Kidney (tissue), 22 donors: ENCODE measurements at places on chromosomes 1 and 21. TPM values are rescaled to one million over a fixed set of nuclear protein-coding genes. Genes with fewer than 3 reads are reported as not detected.

The DISP3 gene
- total RNA-seq = 0.19 TPM

The LAD1 gene
- 72.6 TPM for total RNA-seq

- DNase-seq = peak; percentile 36
Observed at GRCh38 chr21:33013626-33014025, 12.1 kb upstream of the OLIG2 start.

DNA sequence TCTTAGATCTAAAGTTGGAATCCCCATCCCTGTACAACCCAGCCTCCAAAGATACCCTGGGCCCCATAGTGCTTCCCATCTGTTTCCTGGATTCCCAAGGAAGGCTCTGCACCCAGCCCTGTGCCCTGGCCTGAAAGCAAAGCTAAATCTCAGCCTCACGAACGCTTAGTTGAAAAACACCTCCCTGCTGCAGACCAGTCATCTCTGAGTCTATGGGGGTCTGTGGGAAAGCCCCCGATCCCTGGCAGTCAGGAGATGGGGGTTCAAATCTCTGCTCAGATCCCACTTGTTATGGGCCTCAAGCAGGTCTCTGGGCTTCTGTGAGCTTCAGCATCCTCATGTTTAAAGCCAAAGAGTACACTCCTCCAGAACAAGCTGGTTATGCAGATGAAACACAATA, 210.5 kb upstream of the GRIK3 start:
- DNase-seq = no peak

- DNase-seq = no peak
Observed at GRCh38 chr1:10128101-10128765, 82.1 kb upstream of the KIF1B start.

DNA sequence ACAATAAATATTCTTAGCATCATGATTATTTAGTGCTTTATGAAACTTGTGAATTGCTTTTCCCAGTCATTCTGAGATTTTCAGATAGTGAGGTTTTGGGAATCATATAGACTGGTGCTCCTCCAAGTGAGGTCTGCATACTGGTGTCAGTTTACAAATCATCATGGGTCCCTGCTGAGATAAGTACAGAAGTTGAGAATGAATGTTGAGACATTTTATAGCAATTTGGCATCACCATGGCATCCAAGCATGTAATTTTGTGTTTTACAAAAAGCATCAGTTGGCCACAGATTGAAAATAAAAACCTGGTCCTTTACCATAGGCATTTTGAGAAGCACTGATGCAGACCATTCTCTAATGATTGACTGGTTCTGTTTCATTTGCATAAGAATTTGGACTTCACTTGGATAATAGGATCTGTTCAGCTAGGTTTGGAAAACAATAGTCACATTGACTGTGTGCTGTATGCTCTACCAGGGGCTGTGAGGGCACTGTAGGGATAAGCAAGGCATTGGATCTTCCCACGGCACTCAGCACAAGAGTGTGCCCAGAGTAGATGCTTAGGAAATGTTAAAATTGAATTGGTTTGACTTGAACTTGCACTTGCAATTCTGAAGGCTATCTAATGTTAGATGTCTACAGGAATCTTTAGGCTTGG, 79.0 kb upstream of the JUN start:
- no peak for DNase-seq

The OR2L8 gene
- not detected for total RNA-seq

DNA sequence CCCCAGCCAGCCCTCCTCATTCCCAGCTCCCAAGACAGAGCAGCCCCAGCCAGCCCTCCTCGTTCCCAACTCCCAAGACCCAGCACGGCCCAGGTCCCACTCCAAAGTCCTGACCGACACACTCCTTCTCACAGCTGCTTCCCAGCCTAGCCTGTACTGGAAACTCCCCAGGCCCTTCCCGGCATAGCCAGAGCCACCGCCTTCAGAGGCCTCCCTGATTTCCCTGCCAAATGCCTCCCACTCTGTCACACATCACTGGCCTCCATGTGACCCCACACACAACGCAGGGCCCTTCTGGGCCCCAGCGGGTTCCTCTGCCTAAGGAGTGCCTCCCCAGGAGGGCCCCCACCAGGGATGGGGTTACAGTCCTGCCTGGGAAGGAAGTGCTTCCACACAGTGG, 2.8 kb downstream of the UBE2J2 start:
- no peak for DNase-seq

The RASSF5 gene
- 18.8 TPM for total RNA-seq

DNA sequence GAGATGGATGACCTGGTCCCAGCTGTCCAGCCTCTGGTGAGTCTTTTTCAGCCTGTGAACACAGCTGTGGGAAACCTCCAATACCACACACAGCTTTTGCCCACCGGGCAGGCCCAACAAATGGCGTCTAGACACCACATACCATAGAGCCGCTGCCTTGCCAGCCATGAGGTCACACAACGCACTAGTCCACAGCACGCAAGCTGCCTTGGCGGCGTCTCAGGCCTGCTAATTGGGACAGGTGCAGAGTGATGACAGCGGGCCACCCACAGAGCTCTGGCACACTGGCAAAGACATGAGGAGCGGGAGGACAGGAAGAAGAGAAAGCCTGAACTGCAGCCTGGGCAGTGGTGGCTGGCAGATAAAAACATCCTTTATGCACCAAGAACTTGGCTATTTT, 125.5 kb downstream of the ADAMTS1 start:
- DNase-seq = no peak

GRCh38 chr21:38211321-38211720, 45.5 kb upstream of the KCNJ15 start:
- no peak for DNase-seq

DNA sequence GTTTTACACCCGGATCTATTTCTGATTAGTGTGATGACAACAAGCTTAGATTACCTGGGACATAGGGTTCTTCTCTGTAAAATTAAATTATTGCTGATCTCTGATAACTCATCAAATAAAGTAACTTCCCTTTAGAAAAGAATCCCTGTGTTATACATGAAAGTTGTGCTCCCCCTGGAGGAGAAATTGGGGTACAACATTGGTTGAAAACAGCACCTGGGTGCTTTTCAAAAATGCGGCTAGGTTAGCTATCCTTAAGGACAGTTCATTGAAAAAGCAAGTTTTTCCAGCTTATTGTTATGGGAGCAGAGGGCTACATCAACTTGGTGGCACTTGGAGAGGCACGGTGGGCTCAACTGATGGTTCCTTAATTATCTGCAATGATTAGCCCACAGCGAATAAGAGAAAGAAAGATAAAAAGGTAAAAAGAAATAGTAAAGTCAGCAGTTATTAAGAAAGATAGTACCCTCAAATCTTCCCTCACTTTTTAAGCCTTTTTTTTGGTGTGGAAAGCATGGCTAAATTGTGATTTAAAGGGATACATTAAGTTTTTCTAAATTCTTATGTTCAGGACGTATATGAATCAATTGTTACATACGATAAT, 97.8 kb downstream of the FMN2 start:
- no peak for DNase-seq

The FALEC gene
- total RNA-seq = not detected

- no peak for DNase-seq
Observed at GRCh38 chr1:229672246-229672645, 46.2 kb downstream of the URB2 start.

The OR2W3 gene
- total RNA-seq = not detected

DNA sequence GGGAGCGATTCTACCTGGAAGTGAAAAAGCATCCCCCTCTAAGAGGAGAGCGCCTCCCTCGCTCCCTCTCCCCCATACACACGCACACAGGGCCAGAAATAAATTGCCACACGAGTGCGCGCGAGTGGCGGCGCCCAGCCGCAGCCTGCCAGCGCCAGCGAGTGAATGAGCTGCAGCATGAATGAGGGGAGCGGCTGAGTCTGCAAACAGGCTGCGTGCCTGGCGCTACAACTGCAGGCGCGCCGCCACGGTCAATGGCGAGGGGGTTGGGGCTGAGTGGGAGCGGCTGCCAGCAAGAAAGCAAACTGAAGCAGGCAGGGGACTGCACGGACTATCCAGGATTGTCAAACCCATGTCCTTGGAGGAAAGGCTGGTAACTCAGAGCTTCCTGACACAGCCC, 2.2 kb downstream of the CAMK1G start:
- DNase-seq = peak; percentile 86

DNA sequence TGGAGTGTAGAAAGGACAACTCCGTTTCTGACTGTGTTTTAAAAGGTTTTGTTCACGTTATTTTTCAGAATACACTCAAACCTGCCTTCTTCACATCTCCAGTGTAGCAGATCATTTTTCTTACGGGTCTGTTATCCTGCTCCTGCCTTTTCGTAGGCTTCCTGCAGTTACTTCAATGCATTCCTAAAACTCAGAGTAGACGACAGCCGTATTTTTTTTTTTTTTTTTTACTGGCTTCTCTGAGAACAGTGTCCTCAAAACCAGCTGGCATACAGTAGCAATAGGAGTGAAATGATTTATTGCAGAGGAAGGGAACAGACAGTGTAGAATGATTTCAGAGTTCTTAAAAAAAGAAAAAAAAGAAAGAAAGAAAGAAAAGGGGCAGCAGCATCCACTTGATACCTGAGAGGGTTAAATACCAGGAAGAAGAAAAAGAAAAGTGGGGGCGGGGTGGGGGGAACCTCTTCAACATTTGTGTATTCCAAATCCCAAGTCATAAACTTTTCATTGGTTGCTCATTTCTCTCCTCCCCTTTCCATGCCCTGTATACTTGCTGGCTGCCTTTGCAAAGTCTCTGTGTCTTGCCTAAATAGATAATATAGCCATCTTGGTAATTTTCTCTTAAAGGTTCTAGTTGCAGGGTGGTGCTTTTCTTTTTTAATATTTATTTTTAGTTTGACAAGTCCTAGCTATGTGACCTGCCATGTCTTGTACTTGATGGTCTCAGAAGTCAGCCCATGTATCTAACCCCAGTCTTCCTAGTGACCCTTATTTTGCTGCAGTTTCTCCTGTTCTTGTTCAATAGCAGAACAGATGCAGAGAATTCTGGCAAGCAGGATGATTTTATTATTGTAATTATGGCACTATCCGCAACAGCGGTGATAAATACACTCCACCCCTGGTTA, 2.8 kb downstream of the TGFB2 start:
- DNase-seq = peak; percentile 79

GRCh38 chr1:162993846-162994245, 75.3 kb upstream of the RGS4 start:
- DNase-seq = no peak

DNA sequence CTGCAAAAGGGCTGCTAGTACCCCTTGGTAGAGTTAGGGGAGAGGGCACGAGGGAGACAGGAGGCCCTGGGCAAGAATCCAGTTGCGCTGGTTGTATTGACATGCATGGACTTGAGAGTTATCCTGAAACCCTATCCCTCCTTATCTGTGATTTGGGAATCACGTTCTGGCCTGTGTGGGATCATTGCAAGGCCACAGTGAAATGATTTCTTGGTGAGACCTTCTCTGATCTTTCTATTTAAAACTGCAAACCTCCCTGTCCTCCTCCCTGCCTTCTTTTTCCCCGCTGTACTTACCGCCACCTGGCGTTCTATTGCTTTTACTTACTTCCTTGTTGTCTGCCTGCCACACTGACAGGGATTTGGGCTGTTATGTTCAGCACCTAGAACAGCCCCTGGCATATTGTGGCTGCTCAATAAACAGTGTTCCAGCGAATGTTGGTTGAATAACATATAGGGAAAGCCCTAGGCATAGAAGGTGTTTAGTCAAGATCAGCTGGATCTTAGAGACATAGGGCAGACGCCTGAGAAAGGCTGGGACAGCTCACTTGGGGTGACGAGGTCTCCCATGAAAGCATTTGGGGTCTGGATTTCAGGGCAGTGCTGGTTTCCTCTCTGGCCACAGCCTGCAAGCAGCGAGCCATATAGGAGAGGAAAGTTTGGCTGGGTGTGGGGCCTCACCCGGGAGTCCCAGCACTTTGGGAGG, 25.6 kb downstream of the ALPL start:
- DNase-seq = peak; percentile 18

- DNase-seq = no peak
Observed at GRCh38 chr1:233094691-233095090, 144.3 kb downstream of the NTPCR start.
